ENCODE measurements at places on chromosomes 3 and 15.

DNA sequence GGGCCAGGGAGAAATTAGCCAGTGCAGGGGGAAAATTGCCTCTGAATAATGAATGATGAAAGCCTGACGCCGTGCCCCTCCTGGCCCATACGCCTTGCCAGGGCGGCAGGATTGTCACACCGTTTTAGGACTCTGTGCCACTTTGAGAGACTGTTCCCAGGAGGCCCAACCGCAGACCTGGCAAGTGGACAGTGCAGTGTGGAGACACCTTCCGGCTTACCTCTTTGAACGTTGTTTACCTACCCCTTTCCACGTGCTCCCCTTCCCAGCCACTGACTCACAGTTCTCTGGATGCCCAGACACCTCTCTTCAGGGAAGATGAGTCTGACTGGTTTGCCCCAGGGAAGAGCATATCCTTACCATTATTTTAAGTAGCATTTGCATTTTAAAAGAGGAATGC is 84.0 kb upstream of the PXYLP1 start:
- no peak for DNase-seq

GRCh38 chr15:29570948-29571791 is 251.1 kb downstream of the TJP1 start:
- DNase-seq = peak; percentile 0

GRCh38 chr15:72851586-72851985 is 68.0 kb upstream of the ADPGK start:
- DNase-seq = no peak

DNA sequence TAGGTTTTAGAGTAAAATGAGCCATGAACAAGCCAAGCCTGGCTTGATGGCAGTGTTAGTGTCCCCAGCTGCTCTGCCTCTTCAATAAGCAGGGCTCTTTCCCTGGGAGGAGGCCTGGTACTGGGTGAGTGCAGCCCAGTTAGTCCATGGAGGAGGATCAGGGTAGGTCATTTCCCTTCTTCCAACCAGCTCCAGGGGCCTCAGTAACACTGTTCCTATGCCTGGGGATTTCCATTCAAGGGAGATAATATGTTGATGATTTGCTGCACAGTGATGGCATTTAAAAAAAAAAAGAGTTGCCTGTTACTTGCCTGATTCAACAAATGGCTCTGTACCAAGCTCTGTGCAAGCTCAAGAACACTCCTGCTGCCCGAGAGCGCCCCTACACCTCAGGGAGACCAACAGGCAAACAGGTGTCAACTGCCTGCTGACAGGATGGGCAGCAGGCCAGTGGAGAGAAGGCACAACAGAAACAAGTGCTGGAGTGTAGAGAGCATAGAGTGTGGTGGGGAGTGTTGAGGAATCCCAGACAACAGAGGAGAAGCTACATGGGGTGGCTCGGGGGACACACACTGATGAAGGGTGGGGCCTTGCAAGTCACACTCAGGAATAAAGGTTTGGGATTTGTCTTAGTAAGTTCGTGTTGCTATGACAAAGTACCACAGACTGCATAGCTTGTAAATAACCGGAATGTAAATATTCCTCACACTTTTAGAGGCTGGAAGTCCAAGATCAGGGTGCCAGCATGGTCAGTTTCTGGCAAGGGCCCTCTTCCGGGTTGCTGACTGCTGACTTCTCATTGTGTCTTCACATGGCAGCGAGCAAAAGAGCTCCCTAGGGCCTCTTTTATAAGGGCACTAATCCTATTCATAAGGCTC is 78.6 kb upstream of the PXYLP1 start:
- no peak for DNase-seq

DNA sequence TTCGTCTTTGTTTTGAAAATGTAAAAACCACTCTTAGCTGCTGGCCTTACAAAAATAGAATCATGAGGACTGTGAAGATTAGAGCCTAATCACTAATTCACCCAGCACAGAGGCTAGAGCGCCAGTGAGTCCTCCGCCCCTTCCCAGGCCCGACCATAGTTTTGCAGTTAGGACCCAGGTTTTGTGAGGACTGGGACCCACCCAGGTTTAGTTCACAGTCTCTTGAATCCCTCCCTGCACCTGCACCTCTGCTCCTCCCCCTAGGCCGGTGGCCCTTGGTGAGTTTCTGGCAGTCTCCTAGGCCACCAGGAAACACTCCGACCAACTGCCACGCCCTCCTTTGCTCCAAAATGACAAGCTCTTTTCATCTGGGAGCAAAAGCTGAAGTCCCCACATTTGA is 136.0 kb upstream of the CCDC54 start:
- peak; percentile 10 for DNase-seq

DNA sequence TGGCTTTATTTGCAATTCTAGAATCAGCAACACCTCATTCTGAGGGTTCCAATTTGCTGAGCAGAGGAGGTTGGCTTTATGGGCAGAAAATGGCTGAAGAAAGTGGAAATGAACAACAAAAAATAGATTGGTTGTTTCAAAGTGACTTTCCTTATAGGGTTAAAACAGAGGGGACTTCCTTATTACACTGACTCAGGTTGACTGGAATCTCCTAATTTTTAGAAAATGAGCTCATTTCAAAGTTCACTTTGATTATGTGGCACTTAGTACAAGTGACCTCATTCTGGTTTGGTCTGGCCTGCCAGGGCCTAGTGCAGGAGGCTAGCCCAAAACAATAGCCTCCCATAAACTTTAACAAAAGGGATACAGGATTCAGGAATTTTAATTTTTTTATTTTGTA is 41.4 kb downstream of the NFKBIZ start:
- DNase-seq = no peak

DNA sequence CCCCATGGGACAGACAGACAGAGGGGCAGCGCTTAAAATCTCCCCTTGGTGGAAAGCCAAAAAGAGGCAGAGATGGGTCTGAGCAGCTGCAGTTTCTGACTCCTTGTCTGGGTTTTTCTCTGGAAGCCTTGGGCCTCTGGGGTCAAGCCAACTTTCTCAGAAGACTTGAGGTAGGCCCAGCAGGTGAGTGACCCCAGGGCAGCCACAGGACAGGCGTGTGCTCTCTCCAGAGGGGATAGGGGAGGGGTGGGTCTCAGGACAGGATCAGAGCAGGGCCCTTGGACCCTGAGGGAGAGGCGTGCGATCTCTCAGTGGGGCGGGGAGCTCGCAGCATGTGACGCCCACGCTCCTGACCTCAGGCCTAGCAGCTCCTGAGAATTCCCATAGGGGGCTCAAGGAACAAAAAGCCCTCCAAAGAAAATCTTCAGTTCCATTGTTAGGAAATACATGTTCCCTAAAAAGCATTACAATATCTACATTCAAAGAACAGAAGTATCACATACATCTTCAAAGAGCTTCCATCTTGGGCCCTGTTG is 34.6 kb upstream of the DUSP7 start:
- DNase-seq = no peak

- no peak for DNase-seq
Observed at GRCh38 chr3:101163554-101163953, 156.8 kb downstream of the IMPG2 start.

DNA sequence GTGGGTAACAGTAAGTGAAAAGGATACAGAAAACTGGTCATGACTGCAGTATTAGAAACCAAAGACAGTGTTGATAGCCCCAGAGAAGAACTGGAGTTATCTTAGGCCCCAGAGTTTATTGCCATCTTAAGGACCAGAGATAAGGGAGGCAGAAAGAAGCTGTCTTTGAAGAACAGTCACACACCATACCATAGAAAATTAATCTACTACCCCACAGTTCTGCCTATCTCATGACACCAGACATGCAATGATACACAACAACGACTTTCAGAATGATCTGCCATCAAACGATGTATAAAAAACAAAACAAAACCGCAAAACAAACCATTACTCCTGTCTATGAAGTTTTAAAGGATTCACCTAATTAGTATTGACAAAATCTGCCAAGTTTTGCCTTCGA is 9.6 kb downstream of the CPOX start:
- no peak for DNase-seq

DNA sequence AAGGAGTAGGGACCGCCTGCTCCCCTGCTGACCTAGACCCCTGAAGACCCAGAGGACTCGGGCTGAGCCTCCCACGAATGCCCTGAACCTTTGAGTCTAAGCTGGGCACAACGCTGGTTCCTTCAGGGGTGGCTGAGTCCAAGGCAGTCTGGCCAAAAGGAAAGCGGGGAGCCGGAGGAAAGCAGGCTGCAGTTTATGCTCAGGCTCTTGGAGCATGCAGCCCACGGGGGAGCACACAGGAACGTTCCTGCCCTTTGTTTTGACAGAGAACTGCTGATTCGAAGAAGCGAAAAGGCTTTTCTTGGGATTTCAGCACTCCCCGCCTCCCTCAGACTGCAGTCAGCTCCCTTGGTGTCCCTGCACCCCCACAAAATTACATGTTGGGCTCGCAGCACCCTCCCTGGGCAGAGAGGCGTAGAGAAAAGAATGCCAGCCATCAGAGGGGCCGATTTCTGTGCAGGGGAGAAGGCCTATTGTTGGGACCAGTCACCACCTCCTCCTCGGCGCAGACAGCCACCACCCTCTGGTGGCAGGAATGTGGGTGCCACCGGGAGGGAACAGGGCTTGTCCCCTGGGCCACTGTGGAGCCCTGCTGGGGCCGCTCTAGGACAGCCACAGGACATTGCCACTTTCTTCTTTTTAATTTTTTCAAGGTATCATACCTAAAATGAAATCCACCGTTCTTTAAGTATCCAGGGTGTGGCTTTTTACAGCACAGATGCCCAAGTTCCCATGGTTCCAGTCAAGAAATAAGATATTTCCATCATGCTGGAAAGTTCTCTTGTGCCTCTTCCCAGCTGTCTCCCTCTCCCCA is 72.2 kb downstream of the SMAD6 start:
- DNase-seq = peak; percentile 49

GRCh38 chr3:4149296-4149695 is 153.9 kb upstream of the SETMAR start:
- DNase-seq = no peak

DNA sequence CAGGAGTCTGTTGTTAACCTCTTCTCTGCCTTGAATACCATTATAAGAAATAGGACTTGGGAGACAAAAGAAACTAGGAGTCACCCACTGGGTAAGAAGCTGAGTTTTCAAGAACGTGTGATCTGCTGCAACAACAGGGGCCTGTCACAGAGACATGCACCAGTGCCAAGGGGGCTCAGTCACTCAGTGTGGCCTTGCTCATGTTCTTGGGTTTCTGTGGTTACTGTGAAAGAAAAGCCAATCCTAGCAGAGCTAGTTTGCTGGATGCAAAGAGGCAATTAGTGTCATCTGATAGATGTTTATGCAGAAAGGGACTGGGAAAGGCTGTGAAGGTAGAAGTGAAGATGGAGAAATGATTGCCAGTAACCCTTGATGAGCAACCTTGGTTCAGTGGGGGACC is 126.3 kb downstream of the IQCH start:
- no peak for DNase-seq

DNA sequence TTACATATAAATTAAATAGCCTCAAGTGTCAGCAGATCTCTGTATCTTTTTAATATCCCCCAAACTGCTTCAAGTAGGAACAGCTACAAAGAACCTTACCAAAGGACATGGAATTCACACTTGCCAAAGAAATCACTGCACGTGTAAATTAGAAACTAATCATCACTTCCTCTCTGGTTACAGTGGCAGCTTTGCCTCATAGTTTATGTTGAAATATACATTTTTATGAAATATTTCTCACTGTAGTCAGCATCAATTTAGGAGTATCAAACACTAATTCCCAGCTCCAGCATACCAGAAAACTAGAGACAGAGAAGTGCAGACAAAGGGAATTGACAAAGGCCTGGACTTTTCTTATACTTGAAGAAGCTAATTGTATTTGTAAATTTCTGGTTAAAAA is 260.9 kb downstream of the TIGIT start:
- no peak for DNase-seq

DNA sequence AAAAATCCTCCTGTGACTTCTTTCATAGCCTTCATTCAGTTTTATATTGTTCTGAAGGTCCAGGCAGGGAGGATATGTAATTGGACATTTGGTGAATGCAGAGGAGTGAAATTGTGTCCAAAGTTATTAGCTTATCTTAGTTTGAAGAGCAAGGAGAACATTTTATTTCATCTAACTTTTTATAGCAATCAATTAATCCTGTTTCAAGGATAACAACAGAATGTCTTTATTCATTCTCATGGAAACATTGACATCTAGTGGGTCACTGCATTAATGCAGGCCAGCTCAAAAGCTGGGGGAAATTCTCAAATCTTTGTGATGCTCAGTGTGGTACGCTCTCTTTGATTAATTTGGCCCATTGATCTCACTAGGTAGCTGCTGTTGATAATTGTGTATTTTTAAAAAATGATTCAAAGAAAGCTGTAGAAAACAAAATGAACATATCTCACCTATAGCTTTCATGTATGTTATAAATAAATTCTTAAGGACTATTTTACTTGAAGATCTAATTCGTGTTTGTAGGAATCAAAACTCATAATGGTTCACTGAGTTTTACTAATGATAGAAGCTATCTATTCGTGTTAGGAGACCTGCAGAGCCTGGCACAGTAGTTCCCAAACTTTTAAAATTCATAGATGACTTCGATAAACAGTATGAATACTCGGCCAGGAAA is 150.8 kb upstream of the KCNMB2 start:
- DNase-seq = peak; percentile 59

DNA sequence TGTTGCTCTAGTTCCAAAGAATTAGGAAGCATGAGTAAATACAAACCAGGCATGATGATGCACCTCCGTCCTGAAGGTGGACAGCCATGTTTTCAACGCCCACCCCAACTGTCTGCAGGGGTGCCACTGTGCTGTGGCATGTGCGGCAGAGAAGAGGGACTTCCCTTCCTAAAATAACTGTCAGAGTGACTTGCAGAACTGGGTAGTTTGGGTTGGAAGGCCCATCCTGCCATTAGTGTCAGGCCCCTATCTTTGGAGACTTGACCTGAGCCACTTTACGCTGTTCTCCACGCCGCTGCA is 17.4 kb upstream of the STAB1 start:
- no peak for DNase-seq

DNA sequence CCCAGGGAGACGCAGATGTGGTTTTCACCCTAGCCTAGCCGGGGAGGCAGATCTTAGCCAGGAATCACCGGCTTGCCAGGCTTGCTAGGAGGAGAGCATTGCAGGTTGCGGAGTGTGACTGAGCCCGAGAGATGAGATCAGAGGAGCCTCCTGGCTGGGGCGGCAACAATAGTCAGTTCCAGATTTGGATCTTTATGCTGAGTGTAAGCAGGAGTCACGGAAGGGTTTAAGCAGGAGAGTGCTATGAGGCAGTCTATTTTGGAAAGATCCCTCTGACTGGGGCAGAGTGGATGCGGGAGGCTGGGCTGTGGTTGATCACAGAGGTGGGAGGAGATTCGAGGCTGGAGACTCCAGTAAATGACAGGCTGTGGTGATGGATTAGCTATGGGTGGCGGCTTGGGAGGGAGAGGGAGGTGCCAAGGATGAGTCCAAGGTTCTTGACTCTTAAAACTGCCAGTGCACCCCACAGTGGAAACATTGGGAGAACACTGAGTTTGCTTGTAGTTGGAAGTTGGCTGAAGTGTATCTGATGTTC is 10.4 kb upstream of the BAHD1 start:
- no peak for DNase-seq

- no peak for DNase-seq
Observed at GRCh38 chr3:10456981-10457380, 48.4 kb downstream of the ATP2B2 start.

DNA sequence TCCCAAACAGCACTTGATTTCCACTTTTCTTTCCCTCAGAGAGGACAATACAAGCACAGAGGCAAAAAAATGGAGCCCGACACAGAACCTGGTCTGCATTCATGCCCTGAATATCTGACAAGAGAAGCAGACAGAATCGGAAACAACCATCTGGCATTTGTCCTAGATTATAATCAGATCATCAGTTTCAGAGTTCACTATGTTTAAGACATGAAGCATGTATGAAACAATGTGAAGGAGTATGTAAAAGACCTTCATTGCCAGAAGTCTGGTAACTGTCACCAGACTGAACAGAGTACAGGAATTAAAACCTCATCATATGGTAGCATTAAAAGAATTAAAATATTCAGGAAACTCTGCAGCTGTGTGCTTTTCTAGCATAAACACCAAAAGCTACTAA is 65.0 kb downstream of the SETD2 start:
- no peak for DNase-seq
